ENCODE measurements at places on chromosomes 4 and X.

DNA sequence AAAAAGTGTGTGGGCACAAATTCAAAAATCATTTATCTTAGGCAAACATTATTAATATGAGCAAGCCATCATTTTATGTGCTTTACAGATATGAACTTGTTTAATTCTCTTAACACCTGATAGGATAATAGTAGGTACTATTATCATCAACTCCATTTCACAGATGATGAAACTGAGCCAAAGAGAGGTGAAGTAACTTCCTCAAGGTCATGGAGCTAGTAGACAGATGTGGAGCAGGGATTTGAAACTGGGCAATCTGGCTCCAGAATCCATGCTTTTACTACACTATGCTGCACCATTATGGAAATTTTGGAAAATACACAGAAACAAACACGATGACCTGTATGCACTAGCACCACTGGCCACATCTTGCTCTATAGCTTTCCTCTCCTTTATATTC lies 1.0 kb upstream of the PIN4 start:
- no peak for DNase-seq

DNA sequence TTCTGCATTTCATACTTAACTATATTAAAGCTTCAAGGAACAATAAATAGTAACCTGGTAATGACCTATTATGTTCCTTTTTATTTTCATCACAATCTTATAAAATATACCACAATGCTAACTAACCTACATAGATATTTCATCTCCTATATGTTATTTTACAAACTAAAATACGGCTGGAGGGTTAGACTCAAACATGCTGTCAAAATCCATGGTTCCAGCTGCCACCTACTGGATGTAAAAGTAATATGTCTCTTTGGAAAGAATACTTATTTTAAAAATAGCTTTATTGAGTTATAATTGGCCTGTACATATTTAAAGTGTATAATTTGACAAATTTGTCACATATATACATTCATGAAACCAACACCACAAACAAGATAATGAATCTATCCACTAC lies 15.0 kb downstream of the RGN start:
- DNase-seq = no peak

- DNase-seq = no peak
Measured at GRCh38 chr4:16263056-16263455, 36.8 kb upstream of the TAPT1 start.

DNA sequence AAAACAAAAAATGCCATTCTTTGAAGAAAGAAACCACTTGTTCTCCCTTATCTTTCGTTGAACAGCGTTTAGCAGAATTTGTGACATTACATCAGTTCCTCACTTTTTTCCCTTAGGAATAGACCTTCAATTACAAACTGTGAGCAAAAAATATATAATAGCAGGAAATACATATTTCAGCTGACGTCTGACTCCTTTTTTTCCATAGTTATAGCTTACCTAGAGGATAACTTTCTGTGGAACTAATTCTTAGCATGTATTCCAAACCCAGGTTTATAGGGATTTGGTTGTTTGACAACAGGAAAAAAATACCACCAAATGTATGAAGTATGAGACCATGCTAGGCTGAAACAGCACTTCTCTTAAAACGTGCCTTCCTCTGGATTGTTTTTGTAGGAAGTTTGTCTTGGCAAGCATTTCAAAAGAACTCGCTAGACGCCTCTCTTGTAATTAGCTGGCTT lies 2.0 kb upstream of the LIMCH1 start:
- DNase-seq = no peak

DNA sequence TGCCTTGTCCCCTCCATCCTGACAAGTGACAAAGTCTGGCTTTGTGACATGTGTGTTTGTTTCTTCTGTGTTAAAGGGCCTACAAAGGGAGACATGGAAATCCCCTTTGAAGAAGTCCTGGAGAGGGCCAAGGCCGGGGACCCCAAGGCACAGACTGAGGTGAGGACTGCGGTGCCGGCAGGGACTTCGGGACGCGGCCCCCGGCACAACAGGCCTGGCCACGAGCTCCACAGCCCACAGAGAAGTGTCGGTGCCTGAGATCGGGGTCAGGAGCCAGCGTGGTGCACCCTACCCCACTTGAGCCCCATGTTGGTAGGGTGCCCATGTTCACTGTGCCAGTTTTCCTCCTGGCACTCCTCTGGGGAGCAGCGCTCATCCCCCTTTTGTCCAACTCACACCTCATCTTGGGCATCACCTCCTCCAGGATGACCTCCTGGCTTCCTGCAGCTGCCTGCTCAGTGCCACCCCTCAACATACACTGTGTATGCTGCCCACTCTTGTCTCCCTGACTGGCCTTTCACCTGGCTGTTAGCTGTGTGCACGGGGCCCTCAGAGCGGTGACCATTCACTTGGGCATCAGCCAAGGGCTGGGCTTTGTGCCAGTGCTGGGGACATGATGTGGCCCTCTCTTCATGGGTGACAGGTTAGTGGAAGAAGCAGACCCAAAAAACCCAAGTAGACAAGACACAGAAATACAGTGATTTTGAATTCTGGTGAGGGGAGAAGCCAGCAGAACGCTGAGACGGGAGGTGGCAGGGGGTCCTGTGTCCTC lies 17.6 kb downstream of the WFS1 start:
- DNase-seq = no peak

- no peak for DNase-seq
Measured at GRCh38 chrX:15242899-15243555, 26.9 kb downstream of the ASB9 start.

DNA sequence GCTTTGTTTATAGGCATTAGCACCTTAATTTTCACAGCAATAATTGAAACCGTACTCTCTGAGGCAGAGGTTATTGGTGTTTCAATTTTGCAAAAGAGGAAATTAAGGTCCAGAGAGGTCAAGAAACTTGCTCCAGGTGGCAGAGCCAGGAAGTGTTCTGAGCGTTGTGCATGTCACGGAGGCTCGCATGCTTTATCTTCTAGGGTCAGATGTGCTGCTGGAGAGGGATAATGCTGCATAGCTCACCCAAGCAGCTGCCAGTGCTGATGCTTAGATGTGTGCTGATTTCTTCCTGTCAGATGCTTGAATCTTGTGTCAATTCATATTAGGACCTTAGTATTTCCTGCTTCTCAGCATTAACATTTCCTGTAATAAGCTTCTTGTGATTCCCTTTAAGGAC lies 13.0 kb upstream of the FGF5 start:
- DNase-seq = no peak

- no peak for DNase-seq
Measured at GRCh38 chrX:121585626-121586025, 538.2 kb downstream of the GLUD2 start.

DNA sequence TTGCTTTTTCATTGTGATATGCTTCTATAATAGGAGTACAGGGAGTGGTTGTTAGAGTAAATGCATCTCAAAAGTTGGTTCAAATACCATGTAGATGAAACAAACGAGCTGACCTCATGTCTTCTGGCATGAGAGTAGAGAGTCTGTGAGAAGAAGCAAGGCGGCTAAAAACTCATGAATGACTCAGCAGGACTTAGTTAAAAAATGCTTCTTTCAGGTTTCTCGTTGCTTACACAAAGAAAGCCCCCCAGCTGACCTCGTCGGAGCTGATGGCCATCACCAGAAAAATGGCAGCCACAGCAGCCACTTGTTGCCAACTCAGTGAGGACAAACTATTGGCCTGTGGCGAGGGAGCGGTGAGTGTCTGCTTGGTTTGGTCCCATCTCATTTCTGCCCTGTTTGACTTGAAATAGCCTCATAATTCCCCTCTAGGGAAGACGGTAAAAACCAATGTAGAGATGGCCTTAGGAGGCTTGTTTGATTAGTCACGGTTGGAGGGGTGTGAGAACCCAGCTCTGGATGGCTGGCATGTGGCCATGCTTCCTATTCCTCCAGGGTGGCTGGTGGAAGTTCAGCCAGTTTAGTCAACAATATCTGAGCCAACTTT lies 14.5 kb downstream of the AFP start:
- no peak for DNase-seq

DNA sequence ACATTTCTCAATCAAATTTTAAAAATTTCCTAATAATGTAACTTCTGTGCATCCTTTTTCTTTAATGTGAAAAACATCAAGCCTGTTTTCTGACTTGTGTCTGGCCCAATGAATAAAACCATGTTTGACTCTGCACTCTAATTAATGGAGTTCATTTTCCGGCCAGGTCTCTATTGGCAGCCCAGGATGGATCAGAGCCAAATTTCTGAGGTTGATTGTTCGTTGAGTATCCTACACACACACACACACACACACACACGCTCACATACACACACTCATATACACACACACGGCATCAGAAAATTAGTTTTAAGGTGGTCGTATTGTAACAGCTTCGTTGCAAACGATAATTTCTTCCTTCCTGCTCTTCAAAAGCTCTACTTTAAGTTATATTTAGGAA lies 28.9 kb upstream of the TLL1 start:
- DNase-seq = no peak

- DNase-seq = no peak
Measured at GRCh38 chr4:75736862-75737261, 12.5 kb downstream of the USO1 start.

GRCh38 chr4:140641789-140642439 lies 73.2 kb upstream of the UCP1 start:
- no peak for DNase-seq

- DNase-seq = no peak
Measured at GRCh38 chr4:75016472-75016871, 83.6 kb downstream of the PARM1 start.

- no peak for DNase-seq
Measured at GRCh38 chr4:98555798-98556445, 102.5 kb downstream of the TSPAN5 start.

DNA sequence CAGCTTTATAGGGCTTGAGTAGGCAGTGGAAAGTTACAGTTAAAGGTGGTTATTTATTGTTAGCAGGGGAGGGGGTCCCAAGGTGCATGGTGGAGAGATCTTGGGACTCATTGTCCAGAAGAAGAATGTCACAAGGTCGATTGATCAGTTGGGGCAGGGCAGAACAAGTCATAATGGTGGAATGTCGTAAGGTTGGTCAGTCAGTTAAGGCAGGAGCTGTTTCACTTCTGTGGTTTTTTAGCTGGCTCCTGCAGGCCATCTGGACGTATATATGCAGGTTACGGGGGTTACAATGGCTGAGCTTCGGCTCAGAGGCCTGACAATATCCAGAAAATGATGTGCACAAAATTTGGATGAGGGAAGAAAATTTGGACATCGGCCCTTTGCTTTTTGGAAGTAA lies 7.1 kb downstream of the OFD1 start:
- no peak for DNase-seq

DNA sequence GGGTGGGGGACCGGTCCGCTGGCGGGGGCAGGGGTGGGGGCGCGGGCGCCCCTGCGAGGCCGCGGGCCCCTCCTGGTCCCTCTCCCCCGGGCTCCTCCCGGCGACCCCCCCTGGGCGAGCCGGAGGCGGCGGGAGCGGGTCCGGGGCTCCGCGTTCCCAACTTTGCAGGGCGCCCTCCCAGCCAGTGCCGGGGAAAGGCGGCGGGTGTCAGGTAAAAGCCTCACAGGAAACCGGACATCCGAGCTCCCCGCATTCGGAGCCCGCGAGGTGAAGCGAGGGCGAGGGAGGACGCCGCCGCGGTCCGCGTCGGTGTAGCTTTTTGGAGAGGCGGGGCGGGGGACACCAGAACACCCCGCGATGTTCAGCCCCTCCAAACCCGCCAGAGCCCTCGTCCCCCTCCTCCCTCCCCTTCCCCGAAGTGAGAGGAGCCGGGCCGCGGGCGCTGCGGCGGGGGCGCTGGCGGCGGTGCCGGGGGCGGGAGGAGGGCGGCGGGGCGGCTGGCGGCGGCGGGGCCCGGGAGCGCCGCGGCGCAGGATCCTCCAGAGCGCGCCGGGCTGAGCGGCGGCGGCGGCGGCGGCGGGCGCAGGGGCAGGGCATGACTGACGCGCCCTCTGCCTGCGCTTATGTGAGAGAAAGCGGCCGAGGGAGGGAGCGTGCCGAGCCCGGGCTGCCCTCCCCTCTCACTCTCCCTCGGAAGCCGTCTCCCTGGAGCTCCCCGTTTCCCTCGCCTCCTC lies at the start of gene VEGFC:
TSS of gene VEGFC (minus strand) at position 597 of the 734 bp plus-strand sequence. CDS start 611 bp downstream, outside the sequence.
- no peak for DNase-seq

- no peak for DNase-seq
Measured at GRCh38 chr4:105277702-105278101, 131.0 kb downstream of the TET2 start.

GRCh38 chr4:8086783-8087445 lies 71.7 kb downstream of the ABLIM2 start:
- DNase-seq = no peak

GRCh38 chr4:113564493-113564892 lies 197.0 kb downstream of the CAMK2D start:
- no peak for DNase-seq

DNA sequence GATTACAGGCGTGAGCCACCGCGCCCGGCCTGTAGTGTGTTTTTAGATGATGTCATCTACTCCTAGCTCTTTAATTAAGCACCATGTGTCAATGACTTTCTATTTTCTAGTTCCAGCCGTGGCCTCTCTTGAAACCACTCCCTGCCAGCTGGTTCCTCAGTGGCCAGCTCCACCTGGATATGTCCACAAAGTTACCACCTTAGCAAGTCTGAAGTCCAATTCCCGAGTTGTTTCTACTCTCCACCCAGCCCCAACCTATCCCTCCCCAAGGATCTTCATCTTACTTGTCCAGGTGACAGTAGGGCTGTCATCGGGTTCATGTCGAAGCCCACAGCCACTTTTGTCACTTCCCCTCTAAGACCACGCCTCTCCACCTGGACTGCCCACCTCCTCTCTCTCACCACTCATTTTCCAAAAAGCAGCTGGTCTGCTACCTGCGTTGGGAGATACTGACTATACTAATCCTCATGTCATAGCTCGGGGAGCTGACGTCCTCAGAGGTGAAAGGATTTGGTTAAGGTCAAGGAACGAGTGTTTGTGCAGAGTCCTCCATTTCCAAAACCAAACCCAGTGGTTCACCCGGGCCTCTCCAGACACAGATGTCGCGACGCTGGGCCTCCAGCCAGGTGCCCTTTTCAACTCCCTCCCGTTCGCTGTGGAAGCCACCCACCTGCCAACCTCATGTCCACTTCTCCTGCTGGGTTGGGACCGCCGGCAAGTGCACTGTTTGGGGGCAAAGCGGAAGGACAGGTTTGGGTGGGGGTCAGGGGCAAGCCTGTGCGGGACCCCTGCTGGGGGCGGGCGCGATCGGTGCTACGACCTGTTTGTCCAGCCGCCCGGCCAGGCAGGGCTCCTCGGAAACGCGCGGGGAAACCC lies 704 bp downstream of the FAM3A start:
- no peak for DNase-seq

- DNase-seq = no peak
Measured at GRCh38 chr4:55181010-55182005, 55.9 kb upstream of the KDR start.

GRCh38 chrX:133493366-133493765 lies 78.1 kb upstream of the GPC4 start:
- DNase-seq = no peak

GRCh38 chr4:169617306-169617705 lies 3.1 kb upstream of the CLCN3 start:
- DNase-seq = no peak
